ENCODE measurements at places on chromosomes 12 and 14.

DNA sequence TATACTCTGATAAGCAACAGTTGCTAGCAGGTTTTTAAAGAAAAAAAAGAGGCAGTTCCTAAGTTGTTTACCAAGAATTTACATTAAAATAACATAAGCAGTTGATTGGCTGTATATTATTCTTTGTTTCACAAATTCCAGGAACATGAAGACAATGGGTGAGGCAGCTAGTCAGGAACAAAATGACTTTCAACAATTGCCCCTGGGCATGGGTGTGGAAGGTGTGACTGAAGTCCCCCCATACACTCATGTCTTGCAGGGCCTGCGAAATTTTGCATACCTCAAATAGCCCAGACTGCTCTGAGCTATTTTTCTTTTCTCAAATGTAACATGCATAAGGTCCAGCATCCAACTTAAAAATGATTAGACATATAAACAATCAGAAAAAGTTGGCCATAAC is 267.2 kb upstream of the DIO3 start:
- no peak for DNase-seq

- no peak for DNase-seq
Observed at GRCh38 chr12:89384807-89385206, 32.5 kb upstream of the DUSP6 start.

- DNase-seq: no peak
Observed at GRCh38 chr14:72146241-72146640, 214.0 kb downstream of the RGS6 start.

GRCh38 chr12:43832463-43833168 is 3.3 kb upstream of the TMEM117 start:
- DNase-seq: no peak

DNA sequence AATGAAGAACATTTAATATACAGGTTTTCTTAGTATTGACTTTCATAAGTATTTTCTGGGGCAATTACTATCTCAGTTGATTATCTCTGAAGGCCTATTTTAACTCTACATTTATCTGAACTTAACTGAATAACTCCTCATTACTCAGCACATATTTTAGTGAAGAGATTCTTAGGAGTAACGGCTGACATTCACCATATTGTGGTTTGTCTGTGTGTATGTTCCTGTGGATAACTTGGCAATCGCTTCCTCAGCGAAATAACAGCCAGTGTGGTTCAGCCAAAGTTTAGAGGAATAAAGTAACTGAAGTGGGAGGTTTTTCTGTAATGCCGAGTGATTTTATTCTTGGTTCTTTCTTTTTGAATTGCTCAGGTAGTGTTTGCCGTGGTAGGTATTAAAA is 168.0 kb downstream of the RAD51B start:
- DNase-seq: peak; percentile 91

- DNase-seq: no peak
Observed at GRCh38 chr12:68434391-68435298, 102.5 kb upstream of the MDM1 start.

- DNase-seq: no peak
Observed at GRCh38 chr12:65585648-65586602, 238.4 kb upstream of the HMGA2 start.

- no peak for DNase-seq
Observed at GRCh38 chr14:60643141-60643462, 6.2 kb downstream of the SIX1 start.

GRCh38 chr14:74908861-74909341 is 14.2 kb downstream of the RPS6KL1 start:
- DNase-seq: no peak

- DNase-seq: no peak
Observed at GRCh38 chr12:124650912-124651311, 83.5 kb upstream of the NCOR2 start.

DNA sequence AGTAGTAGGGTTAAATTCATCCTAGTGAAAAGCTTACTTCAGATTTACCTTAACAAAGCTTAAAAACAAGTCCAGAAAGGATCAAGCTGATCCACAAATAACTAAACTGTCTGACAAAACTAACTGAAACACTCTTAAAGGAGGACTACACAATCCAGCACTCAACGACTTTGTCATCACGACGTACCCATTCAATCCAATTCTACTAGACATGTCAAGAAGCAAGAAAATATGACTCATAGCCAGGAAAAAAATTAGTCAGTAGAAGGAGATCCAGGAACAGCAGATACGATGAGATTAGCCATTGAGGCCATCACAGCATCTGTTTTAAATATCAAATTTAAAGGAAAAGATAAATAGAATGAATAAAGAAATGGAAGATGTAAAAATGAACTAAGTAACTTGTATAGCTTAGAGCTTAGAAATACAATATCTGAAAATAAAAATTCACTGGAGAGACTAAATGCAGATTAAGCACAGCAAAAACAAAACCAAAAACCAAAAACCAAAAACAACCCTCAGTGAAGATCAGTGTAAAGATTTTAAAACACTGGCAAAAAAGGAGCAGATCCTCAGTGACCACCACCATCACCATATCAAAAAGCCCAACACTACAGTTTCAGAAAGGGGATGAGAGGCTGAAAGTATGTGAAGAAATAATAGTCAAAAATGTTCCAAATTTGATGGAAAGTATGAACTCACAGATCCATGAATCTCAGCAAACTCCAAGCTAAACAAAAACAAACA is 95.0 kb upstream of the CCND2 start:
- DNase-seq: no peak

DNA sequence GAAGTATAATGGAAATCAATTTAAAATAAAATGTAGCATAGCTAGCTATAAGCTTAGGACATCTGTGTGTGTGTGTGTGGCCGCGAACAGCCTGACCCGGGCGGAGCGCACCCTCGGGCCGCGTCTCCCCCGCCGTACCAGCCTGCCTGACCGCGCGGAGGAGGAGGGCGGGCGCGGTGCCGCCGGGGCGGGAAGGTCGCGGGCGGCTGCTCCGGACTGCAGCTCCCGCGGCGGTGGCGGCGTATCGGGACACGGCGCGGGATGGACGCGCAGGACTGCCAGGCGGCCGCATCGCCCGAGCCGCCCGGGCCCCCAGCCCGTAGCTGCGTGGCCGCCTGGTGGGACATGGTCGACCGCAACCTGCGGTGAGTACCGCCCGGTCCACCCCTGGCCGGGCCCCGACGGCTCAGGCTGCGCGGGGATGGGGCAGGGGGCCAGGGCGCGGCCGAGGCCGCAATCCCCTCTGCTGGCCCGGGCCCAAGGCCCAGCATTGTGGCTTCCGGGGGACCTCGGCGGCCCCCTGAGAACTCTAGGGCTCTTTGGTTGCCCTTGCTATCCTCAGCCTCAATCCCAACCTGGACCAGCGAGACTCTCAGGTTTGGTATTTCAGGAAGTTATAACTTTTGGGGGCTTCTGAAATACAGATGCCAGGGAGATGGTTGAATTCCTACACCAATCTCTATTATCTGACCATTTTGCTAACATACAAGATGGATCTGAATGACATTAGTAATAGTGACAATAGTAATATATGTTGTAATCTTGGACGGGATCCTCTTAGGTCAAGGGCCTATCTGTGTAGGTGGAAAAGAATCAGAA is at the start of gene ABHD12B:
Gene ABHD12B, plus strand, starts transcription at position 140 of the 819 bp plus-strand sequence. Its CDS starts 122 bp downstream, at position 262.
- DNase-seq: no peak

DNA sequence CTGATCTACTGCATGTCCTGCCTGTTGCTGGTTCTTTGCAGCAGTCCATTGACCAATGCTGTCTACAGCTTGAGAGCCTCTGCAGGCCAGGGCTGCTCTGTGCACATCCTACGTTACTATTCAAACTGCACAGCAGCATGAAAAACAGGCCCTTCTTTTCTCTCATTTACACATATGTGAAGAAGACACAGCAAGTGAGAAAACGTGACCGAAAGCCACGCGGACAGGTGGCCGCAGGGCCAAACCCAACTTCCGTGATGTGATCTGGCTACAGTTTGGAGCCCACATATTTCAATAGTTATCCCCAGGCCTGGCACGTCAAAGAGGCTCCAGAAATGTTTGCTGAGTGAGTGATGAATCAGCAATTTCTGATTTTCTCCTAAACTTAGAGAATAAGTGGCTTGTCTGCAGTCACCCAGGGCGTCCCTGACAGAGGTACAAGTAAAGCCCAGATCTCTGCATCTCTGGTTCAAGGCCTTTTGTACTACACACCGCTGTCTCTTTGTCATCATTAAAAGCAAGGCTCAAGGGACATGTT is 17.9 kb upstream of the TCL1B start:
- no peak for DNase-seq

- DNase-seq: no peak
Observed at GRCh38 chr14:96589577-96589976, 87.4 kb downstream of the PAPOLA start.

GRCh38 chr12:14239350-14239934 is 126.0 kb upstream of the ATF7IP start:
- DNase-seq: peak; percentile 55

- DNase-seq: peak; percentile 68
Observed at GRCh38 chr14:74582910-74583581, 29.0 kb downstream of the LTBP2 start.

GRCh38 chr14:20996521-20996920 is 2.6 kb upstream of the SLC39A2 start:
- no peak for DNase-seq

DNA sequence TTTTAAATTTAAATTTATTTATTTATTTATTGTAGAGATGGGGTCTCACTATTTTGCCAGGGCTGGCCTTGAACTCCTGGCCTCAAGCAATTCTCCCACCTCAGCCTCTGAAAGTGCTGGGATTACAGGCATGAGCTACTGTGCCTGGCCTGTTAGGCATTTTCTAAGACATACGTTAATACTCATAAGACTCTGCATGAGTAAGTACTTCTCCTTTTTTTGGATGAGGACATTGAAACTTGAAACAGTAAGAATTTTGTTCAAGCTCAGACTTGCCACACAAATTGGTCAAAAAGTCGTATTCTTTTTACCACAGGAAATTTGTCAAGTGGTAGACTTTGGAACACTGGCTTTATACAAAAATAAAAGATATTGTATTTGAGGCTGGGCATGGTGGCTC is 187.4 kb upstream of the RASSF8 start:
- DNase-seq: peak; percentile 52

- DNase-seq: no peak
Observed at GRCh38 chr14:70724110-70724509, 82.4 kb downstream of the TTC9 start.

- DNase-seq: no peak
Observed at GRCh38 chr12:127896661-127897060, 370.3 kb upstream of the TMEM132C start.

- no peak for DNase-seq
Observed at GRCh38 chr12:113397497-113398197, 6.0 kb downstream of the SDS start.

DNA sequence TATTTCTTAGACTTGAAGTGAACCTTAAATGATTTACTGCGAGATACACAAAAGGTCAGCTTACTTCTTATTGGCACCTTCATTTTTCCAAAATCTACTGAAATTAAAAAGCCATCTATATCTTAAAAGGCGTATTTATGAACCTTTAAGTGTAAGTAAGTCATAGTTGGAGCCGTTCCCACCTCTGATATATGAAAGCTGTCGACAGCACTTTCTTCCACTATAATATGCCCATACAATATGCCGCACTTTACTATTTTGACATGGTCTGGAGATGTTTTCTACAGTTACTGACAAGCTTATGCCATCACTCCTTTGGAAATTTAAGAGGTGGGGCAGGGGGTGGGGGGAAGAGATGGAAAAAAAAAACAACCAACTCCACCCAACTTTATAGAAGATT is 155.3 kb downstream of the PHETA1 start:
- no peak for DNase-seq

DNA sequence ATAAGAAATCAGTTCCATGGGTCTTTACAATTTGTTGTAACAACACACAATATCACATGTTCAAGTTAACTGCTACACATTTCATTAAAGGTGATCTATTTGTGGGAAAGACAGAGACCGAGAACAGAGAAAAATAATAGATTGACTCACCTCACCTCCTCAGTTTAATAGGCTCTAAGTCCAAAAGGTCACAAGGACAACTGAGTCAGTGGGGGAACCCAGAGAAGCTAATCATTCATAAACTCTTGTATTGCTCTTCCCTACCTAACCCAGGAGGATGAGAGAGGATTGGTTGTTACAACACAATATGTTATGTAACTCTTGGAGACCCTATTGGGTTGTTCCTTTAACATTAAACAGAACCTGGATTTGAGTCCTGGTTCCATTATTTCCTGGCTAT is 72.2 kb upstream of the CRY1 start:
- DNase-seq: no peak

DNA sequence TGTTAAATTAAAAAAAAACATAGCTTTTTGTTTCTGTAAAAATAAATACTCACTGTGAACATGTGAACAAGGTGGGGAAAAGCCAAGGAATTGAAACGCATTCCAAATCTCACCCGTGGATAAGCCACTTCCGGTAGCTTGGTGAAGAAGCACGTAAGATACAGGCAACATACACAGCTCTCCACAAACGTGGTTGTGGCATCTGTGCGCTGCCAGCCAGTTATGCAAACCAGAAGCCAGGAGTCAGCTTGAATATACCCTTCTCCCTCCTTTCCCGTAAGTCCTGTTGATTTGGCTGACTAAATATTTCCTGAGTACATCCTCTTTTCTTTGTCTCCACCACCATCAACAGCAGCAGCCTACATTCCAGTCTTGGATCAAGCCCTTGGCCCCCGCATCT is 486.2 kb downstream of the VRK1 start:
- DNase-seq: no peak

DNA sequence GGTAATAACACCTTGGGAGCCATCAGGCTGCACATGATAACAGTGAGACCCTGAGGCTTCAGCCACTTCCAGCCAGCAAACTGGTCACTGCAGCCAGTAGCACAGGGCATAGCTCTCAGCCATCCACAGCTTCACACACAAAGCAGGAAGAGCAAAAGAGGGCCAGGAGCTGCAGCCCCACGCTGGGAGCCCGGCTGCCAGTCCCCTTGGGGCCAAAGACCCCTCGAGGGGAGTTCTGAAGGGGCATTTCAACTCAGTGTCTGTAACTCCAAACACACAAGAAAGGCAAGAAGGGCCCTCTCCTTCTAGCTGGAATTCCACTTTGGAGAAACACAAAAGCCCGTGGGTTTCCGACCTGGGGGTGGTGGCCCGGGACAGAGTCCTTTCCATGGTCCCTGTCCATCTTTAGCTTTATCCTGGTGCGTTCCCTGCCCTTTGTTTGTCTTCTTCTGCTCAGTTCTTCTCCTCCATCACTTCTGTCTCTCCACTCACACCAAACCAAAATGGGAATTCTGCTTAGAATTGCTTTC is 151.8 kb upstream of the FKBP4 start:
- DNase-seq: no peak

- no peak for DNase-seq
Observed at GRCh38 chr12:50988871-50989270, 36.5 kb downstream of the HIGD1C start.

- DNase-seq: peak; percentile 36
Observed at GRCh38 chr12:105294886-105295479, 35.5 kb upstream of the C12orf75 start.

- DNase-seq: peak; percentile 16
Observed at GRCh38 chr12:24705741-24706358, 243.1 kb downstream of the BCAT1 start.

GRCh38 chr12:119659289-119659897 is 8.5 kb upstream of the PRKAB1 start:
- peak; percentile 45 for DNase-seq
